Activated T-helper 2 cell treated with anti-CD3 and anti-CD28 coated beads, Interferon-gamma antibody, Interleukin-2, Interleukin-4, amounts not matched to agents 10 μg/mL and 5 μg/mL and 100 μg/mL, durations not matched to agents 14 hours and 24 hours and 36 hours (primary cell): ENCODE measurements at places on chromosomes 2 and 18. TPM values are rescaled to one million over a fixed set of nuclear protein-coding genes. Genes with fewer than 3 reads are reported as not detected.

DNA sequence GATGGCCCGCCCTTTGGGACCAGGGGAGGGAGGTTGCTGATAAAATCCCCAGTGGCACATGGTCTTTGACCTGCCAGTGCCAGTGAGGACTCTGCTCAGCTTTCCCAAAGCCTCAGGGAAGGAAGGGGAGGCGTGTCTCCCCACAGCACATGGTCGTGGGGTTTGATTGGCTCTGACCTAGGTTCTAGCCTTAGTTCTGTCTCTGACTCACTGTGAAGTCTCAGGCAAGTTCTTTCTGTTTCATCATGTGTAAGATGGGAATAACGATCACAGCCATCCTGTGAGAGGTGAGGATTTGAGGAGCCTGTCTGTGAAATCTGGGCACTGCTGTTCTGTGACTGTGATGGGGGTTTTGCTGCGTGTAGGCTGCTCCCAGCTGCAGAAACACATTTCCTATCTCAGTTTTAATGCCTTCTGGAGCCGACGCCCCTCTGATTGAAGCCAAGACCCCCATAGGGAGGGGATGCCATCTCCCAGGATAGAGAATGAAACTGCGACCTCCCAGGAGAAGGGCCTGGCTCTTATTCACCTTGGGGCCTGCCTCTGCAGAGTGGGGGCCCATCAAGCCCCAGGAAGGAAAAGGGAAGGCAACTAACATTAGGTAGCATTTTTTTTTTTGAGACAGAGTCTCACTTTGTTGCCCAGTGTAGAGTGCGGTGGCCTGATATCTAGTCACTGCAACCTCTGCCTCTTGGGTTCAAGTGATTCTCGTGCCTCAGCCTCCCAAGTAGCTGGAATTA is 84.0 kb downstream of the DDX1 start:
- H3K36me3 ChIP-seq = no peaks in the 10 kb centered on the region
- H3K4me3 ChIP-seq = no peak overlapping the region
- no peaks in the 10 kb centered on the region for H3K27me3 ChIP-seq
- H3K27ac ChIP-seq = no peak overlapping the region
- H3K4me1 ChIP-seq = no peaks in the 10 kb centered on the region

- peaks cover 6% of the 10 kb centered on the region for H3K36me3 ChIP-seq
- H3K4me1 ChIP-seq = peaks cover 13% of the 10 kb centered on the region
- H3K27ac ChIP-seq = no peak overlapping the region
- H3K27me3 ChIP-seq = peaks cover 13% of the 10 kb centered on the region
These were observed 40.7 kb downstream of the CMPK2 start for GRCh38 chr2:6824962-6825361.

Gene RSAD2
- total RNA-seq = 2.0 and 2.2 TPM in 2 replicates

- H3K36me3 ChIP-seq = peaks cover 49% of the 10 kb centered on the region
- peak; percentile 55 for DNase-seq
- H3K4me3 ChIP-seq = no peak overlapping the region
- no peak overlapping the region for H3K27ac ChIP-seq
These were observed 39.2 kb downstream of the BIN1 start for GRCh38 chr2:127067620-127068350.

Gene CCT4
- 360 and 367 TPM in 2 replicates for total RNA-seq

GRCh38 chr2:228590681-228591080 is 409.2 kb upstream of the SPHKAP start:
- H3K27ac ChIP-seq = no peak overlapping the region
- H3K36me3 ChIP-seq = no peaks in the 10 kb centered on the region
- no peak overlapping the region for H3K4me3 ChIP-seq
- no peaks in the 10 kb centered on the region for H3K4me1 ChIP-seq
- H3K27me3 ChIP-seq = no peaks in the 10 kb centered on the region

- peak overlapping the region; percentile 58 for H3K27ac ChIP-seq
- peaks cover 77% of the 10 kb centered on the region for H3K36me3 ChIP-seq
- H3K4me1 ChIP-seq = peaks cover 27% of the 10 kb centered on the region
- no peak overlapping the region for H3K4me3 ChIP-seq
- no peaks in the 10 kb centered on the region for H3K27me3 ChIP-seq
These were observed 47.3 kb downstream of the WDFY1 start for GRCh38 chr2:223897669-223898330.

DNA sequence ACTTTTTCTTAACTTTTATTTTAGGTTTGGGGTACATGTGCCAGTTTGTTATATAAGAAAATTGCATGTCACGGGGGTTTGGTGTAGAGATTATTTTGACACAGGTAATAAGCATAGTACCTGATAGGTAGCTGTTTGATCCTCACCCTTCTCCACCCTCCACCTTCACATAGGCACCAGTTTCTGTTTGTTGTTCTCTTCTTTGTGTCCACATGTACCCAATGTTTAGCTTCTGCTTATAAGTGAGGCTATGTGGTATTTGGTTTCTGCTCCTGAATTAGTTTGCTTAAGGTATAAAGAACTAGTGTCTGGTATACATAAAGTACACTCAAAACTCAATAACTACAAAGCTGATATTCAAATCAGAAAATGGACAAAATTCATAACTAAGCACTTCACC is 654.6 kb upstream of the LINC00305 start:
- H3K27ac ChIP-seq = no peak overlapping the region
- no peak overlapping the region for H3K4me3 ChIP-seq
- no peaks in the 10 kb centered on the region for H3K27me3 ChIP-seq
- DNase-seq = no peak

GRCh38 chr2:39676342-39676741 is 10.6 kb downstream of the TMEM178A start:
- no peak for DNase-seq
- no peaks in the 10 kb centered on the region for H3K4me1 ChIP-seq
- no peaks in the 10 kb centered on the region for H3K36me3 ChIP-seq

- no peak for DNase-seq
- H3K27me3 ChIP-seq = no peaks in the 10 kb centered on the region
- no peaks in the 10 kb centered on the region for H3K36me3 ChIP-seq
- no peak overlapping the region for H3K4me3 ChIP-seq
These were observed 73.7 kb upstream of the MSTN start for GRCh38 chr2:190136259-190136658.

DNA sequence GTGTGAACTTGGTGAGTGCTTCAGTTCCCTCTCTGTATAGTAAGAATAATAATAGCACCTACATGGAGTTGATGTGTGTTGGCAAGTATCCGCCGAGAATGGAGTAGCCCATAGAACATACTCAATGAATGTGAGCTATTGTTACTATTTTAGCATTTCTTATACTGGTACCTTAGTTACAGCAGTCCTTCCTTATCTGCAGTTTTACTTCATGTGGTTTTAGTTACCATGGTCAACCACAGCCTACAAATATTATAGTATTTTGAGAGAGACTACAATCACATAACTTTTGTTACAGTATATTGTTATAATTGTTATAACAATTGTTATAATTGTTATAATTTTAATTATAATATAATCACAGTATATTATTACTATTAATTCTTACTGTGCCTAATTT is 152.5 kb upstream of the RASGRP3 start:
- H3K4me3 ChIP-seq = no peak overlapping the region
- DNase-seq = no peak
- no peak overlapping the region for H3K27ac ChIP-seq
- H3K36me3 ChIP-seq = no peaks in the 10 kb centered on the region

DNA sequence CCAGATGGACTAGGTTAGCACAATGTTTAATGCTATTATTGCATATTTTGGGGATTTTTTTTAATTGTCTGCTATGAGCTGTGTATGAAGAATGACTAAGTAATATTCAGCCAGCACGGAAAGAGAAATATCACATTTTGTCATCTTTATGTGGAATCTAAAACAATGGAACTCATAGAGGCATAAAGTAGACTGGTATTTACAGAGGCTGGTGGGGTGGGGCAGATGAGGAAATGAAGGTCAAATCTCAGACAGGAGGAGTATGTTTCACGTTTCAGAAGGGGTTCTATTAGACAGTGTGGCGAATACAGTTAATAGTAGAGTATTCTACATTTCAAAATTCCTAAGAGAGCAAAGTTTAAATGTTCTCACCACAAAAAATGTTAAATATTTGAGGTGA is 4.7 kb downstream of the CDH19 start:
- H3K27ac ChIP-seq = no peak overlapping the region
- H3K4me3 ChIP-seq = no peak overlapping the region
- no peak for DNase-seq
- no peaks in the 10 kb centered on the region for H3K27me3 ChIP-seq

GRCh38 chr18:6744816-6745455 is 15.4 kb downstream of the ARHGAP28 start:
- DNase-seq = no peak
- H3K4me1 ChIP-seq = no peaks in the 10 kb centered on the region
- H3K36me3 ChIP-seq = no peaks in the 10 kb centered on the region
- no peak overlapping the region for H3K27ac ChIP-seq
- H3K27me3 ChIP-seq = no peaks in the 10 kb centered on the region
- no peak overlapping the region for H3K4me3 ChIP-seq

Gene LRP2
- total RNA-seq = 0.09 and 0.46 TPM in 2 replicates

GRCh38 chr2:81355436-81355835 is 1050.9 kb upstream of the LRRTM1 start:
- no peak overlapping the region for H3K27ac ChIP-seq
- no peaks in the 10 kb centered on the region for H3K4me1 ChIP-seq
- no peaks in the 10 kb centered on the region for H3K36me3 ChIP-seq
- no peak for DNase-seq
- no peak overlapping the region for H3K4me3 ChIP-seq
- H3K27me3 ChIP-seq = no peaks in the 10 kb centered on the region

- DNase-seq = no peak
- no peaks in the 10 kb centered on the region for H3K36me3 ChIP-seq
- H3K4me3 ChIP-seq = no peak overlapping the region
- no peak overlapping the region for H3K27ac ChIP-seq
- peaks cover 9% of the 10 kb centered on the region for H3K27me3 ChIP-seq
These were observed 109.1 kb upstream of the NCK2 start for GRCh38 chr2:105635564-105635963.

DNA sequence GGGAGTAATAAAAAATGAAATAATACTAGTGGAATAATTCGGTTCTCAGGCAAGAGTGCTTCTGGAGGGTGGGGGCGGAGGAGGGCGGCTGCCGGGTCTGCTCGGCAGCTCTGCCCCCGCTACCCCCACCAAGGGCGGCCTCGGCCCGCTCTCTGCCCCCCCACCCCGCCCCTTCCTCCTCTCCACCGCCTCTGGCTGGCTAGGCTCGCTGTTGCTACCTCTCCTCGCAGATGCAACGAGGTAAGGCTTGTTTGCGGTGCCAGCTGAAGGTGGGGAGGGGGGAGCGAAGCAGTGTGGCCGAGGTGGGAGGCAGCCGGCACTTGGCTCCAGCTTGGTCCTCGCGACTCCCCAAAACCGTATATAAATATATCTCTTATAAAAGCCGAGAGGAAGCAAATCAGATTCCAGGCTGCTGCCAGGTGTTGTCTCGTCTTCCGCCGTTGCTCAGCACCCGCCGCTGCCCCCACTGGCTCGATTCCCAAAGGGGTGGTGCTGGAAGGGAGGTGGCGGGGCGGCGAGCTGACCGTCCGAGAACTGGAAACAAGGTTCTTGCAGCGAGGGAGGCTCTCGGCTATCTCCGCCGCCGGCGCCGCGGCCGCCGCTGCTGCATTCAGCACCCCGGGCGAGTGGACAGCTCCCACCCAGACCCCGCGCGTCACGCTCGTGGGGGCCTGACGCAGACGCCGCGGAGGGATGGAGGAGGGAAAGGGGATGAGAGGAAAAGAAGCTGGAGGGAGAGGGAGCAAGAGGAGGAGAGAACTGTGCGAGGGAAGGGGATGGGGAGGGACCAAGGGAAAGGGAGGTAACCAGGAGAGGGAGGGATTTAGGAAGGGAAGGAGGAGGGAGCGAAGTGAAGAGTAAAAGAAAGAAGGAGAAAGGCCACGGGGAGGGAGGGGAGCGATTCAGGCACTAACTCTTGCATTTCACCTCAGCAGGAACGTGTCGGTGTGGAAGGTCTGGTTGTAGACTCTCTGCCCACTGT is at the start of gene MARCHF4:
TSS of gene MARCHF4 (minus strand) at position 763 of the 982 bp plus-strand sequence. CDS start 2,223 bp downstream, outside the sequence.
- H3K27me3 ChIP-seq = peaks cover 64% of the 10 kb centered on the region
- H3K4me1 ChIP-seq = peaks cover 13% of the 10 kb centered on the region
- no peak within 1 kb of the TSS for H3K4me3 ChIP-seq
- no peaks in the 10 kb centered on the region for H3K36me3 ChIP-seq
- peak; percentile 54 for DNase-seq
- no peak within 1 kb of the TSS for H3K27ac ChIP-seq

- H3K27me3 ChIP-seq = no peaks in the 10 kb centered on the region
- H3K4me1 ChIP-seq = no peaks in the 10 kb centered on the region
- no peak for DNase-seq
- H3K36me3 ChIP-seq = no peaks in the 10 kb centered on the region
These were observed 143.3 kb downstream of the GLI2 start for GRCh38 chr2:120878970-120879369.

DNA sequence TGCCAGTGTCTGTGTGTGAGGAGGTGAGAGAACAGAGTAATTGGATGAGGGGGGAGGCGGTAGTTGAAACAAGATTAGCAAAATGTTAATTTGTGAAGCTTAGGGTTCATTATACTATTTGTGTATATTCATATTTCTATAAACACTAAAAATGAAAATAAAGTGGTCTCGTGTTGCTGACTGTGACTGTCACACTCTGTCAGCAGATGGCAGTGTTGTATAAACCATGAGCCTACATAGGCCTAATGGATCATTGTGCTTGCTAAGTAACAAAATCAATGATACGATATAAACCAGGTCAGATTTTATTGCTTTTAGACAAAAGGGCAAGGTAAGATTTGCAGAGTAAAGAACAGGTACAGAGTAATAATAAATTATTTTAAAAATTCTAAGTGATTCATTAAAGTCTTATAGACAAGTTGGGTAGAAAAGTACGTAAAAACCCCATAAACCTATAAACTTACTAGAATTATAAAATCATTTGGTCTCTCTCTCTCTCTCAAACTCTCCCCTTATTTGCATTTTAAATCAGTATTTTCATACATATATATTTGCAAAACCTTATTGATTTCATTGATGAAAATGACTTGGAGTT is 182.7 kb downstream of the RPIA start:
- no peaks in the 10 kb centered on the region for H3K36me3 ChIP-seq
- H3K4me3 ChIP-seq = no peak overlapping the region
- peaks cover 9% of the 10 kb centered on the region for H3K27me3 ChIP-seq
- no peak overlapping the region for H3K27ac ChIP-seq

- H3K4me1 ChIP-seq = peaks cover 9% of the 10 kb centered on the region
- H3K36me3 ChIP-seq = no peaks in the 10 kb centered on the region
- no peak for DNase-seq
- no peak overlapping the region for H3K4me3 ChIP-seq
- no peak overlapping the region for H3K27ac ChIP-seq
These were observed 93.4 kb downstream of the IKZF2 start for GRCh38 chr2:213057977-213058376.

DNA sequence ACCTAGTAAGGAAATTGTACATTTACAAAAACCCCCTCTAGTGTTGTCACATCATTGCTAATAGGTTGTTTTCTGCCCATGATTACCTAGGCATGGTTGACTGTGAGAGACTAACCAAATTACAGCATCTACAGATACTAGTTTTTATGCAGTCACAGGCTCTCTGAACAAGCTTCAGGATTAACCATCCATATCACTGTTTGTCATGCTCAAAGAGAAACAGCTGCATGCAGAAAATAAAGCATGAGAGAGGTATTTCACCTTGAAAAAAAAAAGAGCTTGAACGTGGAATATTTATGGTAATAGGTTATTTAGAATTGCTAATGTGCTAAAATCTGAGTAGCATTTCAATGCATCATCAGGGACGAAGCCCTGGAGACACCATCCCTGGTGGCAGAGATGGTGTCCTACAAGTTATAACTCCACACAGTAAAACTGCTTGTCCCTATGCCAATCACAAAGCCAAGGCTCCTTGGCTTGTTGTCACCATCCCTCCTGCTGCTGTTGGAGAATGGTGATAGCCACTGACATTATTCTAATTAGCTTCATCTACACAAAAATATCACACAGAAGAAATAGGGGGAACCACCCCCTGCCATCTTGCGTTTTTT is 5.4 kb downstream of the NEB start:
- H3K36me3 ChIP-seq = no peaks in the 10 kb centered on the region
- no peaks in the 10 kb centered on the region for H3K4me1 ChIP-seq
- no peak overlapping the region for H3K4me3 ChIP-seq
- peaks cover 6% of the 10 kb centered on the region for H3K27me3 ChIP-seq
- no peak overlapping the region for H3K27ac ChIP-seq

Gene GKN2
- not detected in 2 replicates for total RNA-seq
